B cell (primary cell): ENCODE measurements at places on chromosomes 1 and 21. TPM values are rescaled to one million over a fixed set of nuclear protein-coding genes. Genes with fewer than 3 reads are reported as not detected.

ADAM30 gene
- not detected in 2 replicates for total RNA-seq

DNA sequence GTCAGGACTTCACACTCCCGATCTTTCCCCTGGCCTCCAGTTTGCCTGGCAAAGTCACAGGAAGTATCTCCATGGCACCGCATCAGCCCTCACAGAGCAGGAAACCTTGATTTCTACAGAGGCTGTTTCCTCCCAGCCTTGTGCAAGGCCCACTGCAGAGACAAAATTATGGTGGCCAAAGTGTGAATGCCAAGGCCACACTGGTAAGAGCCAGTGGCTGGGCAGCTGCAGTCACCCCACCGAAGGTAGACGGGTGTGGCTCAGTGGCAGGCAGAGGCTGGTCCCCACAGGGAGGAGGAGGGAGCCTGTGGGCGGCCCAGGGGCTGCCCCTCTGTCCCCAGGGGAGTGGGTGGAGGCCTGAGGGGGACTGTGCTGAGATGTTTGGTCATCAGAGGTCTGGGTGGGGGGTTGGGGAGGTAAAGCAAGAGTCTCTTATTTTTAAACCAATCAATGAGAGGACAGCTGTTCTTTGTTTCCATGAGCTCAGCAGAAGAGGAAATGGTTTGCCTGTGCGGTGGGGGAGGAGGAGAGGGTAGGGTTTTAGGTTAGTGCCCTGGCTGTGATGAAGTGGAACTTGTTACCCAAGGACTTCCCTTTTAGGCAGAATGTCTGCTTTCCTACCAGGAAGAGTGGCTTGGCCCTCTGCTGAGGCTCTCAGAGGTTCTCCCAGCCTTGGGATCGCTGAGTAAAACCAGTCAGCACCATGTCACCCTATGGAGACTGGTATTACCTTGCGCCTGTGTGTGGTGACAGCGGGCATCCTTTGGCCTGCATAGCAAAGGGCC, 18.0 kb upstream of the BTG2 start:
- DNase-seq: peak; percentile 97

GRCh38 chr1:77447669-77448068, 165.8 kb downstream of the AK5 start:
- no peak for DNase-seq

- no peak for DNase-seq
Observed at GRCh38 chr1:2156866-2157265, 37.7 kb downstream of the FAAP20 start.

IL19 gene
- 0.24 and 0.27 TPM in 2 replicates for total RNA-seq

RGS8 gene
- total RNA-seq: not detected in 2 replicates

CHI3L2 gene
- 6.8 and 9.2 TPM in 2 replicates for total RNA-seq

SPRR5 gene
- total RNA-seq: not detected in 2 replicates

DNA sequence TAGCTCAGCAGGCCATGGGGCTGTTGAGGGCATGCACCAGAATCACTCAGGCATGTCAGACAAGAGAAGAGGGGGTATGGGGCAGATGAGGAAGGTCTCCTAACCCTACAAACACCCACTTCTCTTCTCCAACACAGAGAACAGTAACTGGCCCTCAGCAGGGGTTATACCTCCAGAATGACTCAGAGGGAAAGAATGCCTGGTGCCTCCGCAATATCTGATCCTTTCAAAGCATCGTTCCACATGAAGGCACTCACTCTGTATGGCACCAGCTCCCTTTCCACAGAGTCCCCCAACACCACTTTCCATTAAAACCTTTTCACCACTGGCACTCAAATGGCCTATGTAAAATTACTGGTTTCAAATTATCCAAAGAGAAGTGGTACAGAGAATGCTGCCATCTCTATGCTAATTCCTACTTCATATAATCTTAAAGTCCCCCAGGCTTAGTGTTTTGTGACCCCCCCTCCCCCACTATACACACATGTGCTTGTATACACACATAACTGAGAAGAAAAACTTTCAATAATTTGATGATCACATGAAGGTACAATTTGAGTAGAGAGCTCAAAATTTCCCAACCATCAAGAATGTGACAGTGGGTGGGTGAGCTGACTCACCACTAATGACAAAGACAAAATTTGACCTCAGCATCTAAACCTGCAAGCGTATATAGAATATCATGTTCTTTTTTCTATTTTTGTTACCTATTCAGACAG, 91.5 kb downstream of the SIPA1L2 start:
- DNase-seq: no peak

DNA sequence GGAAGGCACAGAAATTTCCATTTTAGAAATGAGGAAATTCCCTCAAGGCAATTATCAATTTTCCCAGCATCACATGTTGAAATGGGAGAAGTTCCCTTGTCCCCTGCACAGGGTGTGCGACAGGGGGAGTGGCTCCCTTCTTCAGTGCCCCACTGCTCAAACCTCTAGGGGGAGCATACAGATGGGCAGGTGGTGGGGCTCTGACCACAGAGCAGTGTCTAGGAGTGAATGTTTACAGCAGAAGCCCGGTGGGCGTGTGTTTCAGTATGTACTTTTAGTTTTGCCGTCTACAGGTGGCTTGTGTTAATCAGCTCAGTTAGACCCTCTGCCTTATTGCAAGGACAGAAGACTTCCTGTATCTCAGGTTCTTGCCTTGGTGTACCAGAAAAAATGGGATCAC, 493.7 kb upstream of the PLXNA2 start:
- no peak for DNase-seq

TMEM240 gene
- total RNA-seq: 0.66 and 1.8 TPM in 2 replicates

TSTD1 gene
- 85.6 and 94.4 TPM in 2 replicates for total RNA-seq
